ENCODE measurements at places on chromosomes 5 and 9.

- no peak for DNase-seq
Observed at GRCh38 chr5:154997746-154998145, 15.8 kb upstream of the KIF4B start.

DNA sequence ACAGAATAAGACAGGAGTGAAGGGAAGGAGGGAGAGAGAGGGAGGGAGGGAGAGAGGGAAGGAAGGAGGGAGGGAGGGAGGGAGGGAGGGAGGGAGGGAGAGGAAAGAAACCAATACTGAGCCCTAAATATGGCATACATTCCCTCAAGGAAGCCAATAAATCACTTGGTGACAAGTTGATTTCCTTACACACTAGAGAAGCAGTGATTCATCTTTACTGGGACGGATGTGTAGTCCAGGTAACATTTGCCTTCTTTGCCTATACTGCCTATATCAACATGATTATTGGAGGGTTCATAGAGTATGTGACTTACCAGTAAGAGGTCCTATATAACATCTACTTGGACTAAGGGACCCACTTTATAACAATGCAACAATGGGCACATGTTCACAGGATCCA is 83.2 kb downstream of the TRIM36 start:
- DNase-seq, result no peak

GRCh38 chr9:4507306-4508130 is 17.2 kb downstream of the SLC1A1 start:
- DNase-seq, result no peak

DNA sequence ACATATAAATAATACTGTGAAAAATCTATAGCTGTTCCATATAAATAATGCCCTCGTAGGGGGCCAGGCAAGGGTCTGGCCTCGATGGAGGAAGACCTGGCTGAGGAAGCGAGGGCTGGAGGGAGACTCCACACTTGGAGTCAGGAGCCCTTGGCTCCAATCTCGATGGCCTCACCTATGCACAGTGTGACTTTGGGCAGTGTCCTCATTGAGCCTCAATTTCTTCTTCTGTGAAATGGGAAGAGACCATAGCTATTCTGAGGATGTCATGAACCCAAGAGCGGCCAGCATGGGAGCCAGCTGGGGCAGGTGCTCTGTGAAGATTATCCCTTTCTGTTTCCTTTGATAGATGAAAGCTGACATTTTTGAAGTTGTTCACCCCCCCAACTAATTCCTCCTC is 24.8 kb downstream of the ANGPTL2 start:
- DNase-seq, result no peak

GRCh38 chr5:53355931-53356330 is 124.5 kb upstream of the FST start:
- no peak for DNase-seq

DNA sequence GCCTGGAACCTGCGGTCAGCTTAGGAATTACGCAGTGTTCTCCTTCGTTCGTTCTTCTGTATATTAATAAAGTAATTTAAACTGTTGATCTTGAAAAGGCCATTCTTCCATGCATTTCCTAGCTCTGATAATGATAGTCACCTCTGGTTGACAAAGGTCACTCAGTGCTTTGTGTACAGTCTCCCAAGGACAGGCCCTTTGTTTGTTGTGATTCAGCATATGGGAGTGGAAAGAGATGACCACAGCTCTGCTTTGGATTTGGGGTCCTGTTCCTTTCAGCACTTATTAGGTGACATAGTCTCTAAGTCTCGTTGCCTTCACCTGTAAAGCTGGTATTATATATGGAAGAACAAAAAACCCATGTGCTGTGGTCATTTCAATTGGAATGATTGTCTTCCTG is 39.6 kb downstream of the RAD23B start:
- DNase-seq, result no peak

GRCh38 chr5:178437386-178438075 is 152.7 kb downstream of the COL23A1 start:
- no peak for DNase-seq

- DNase-seq, result no peak
Observed at GRCh38 chr5:167716126-167716775, 575.2 kb upstream of the WWC1 start.

DNA sequence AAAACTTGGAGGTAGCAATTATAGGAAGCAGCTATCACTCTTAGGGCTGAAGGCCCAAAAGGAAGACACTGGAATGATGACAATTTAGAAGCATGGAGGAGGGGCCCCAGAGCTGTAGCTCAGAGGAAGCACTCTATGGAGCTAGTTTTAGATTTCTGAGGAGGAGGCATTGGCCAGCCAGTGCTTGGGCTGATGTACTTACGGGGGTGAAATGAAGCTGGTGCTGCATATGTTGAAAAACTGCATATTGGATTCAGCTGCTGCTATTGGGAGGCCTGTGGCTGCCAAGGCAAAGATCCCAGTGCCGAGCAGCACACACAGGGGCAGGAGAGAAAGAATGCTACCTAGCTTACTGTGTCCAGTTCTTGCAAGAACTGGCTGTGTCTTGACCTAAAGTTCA is 53.9 kb upstream of the HMHB1 start:
- DNase-seq, result no peak

DNA sequence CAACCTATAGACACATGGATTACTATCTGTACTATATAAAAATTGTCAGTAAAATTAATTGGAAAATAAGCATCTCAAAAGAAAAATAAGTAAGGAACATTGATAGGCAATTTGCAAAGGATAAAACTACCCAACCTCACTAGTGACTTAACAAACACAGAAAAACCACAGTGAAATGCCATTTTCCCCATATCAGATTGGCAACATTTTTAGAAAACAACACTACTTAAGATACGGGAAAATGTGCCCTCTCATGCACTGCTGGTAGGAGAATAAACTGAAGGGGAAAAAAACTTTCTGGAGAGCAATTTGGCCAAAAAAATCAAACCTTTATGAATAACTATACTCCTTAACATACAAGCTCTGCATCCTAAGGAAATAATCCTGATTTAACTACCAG is 254.0 kb downstream of the DEPDC1B start:
- DNase-seq, result no peak

GRCh38 chr5:1011226-1011631 is 2.6 kb downstream of the NKD2 start:
- peak; percentile 69 for DNase-seq

DNA sequence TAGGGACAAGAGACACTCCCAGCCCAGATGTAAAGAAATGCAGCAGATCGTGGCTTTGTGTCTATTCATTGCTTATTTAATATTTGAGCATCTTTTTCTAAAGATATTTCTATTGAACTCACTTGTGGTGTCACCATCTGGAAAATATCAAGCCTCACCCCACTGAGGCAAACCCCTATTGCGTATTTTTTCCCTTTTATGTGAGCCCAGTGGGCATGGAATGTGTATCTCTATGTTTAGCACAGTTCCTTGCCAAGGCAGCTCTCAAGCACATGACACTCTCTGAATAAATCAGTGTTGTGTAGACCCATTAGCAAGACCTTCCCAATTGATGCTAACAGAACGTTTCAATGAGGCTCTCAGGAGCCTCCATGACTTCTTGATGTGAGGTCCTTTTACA is 81.6 kb downstream of the TMEM174 start:
- no peak for DNase-seq

DNA sequence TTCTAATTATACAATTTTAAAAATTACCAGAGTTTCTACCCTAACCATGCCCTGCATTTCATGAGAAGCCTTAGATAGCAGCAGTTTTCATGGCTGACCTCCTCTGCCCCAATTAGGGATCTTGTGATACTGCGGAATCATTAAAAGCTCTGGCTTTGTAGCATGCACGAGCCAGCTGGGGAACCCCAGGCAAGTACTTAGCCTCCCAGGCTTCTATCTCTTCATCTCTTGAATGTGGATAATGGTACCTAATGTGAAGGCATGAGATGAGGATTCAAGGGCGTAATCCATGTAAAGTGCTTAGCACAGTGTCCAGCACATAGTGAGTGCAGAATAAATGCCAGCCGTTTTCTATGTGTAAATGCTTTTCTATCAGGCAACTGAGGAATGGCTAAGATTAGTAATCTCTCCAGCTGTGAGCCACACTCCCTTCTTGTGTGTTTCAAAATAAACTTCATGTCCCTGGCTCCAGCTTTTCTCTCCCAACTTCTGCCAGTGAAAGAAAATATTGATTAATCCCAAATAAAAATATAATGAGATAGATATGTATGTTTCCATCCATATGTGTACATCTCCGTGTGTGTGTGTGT is 88.4 kb downstream of the APBA1 start:
- no peak for DNase-seq

GRCh38 chr9:15127831-15128230 is 179.2 kb downstream of the TTC39B start:
- DNase-seq, result no peak

DNA sequence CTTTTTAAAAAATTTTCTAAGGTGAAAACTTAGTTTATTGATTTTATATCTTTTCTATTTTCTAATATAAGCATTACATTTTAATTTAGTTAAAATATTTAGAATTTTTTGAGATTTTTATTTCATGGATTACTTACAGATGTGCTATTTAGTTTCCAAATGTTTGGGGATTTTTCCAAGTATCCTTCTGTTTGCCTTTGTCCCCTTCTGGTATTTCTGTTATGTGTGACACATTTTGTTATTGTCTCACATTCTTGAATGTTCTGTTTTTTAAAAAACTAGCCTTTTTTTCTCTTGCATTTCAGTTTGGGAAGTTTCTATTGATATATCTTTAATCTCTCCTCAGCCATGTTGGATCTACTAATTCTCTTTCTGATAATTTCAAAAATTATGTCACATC is 234.9 kb downstream of the FAM170A start:
- no peak for DNase-seq

DNA sequence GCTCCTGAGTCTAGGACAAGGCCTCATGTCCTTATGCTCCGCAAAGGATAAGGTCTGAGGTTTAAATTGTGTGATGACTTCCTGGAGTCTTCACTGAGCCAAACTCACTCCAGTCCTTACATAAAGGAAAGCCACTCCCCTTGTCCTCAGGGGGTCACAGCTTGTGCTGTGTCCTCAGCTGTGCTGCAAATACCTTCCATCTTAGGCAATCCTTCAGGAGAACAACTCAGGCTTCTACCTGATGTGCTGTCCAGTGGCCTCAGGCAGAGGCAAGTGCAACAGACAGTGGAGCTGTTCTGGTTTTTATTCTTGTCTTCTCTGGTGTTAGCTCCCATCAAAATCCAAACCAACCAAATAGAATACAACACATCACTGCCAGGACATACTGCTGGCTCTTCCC is 151.5 kb downstream of the TAF11L14 start:
- no peak for DNase-seq

- DNase-seq, result no peak
Observed at GRCh38 chr5:111488353-111488752, 24.0 kb downstream of the STARD4 start.

DNA sequence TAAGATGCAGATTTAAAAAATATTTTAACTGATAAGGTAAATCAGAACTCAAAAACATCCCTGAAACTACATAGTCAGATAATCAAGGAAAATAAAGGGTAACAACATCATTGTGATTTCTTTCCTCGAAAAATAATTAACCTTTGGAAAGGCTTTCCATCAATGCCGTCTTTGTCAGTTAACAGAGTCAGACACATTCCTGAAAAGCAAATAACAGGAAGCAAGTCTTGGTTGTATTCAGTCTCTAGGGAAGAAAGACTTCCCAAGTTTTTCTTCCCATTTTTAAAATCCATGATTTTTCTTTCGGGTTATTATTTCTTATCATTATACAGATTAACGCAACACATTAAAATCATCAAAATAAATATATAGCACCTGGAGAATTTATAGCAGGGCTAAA is 256.4 kb upstream of the CDH6 start:
- no peak for DNase-seq

GRCh38 chr9:8980496-8981013 is 1181.0 kb upstream of the DMAC1 start:
- DNase-seq, result no peak

DNA sequence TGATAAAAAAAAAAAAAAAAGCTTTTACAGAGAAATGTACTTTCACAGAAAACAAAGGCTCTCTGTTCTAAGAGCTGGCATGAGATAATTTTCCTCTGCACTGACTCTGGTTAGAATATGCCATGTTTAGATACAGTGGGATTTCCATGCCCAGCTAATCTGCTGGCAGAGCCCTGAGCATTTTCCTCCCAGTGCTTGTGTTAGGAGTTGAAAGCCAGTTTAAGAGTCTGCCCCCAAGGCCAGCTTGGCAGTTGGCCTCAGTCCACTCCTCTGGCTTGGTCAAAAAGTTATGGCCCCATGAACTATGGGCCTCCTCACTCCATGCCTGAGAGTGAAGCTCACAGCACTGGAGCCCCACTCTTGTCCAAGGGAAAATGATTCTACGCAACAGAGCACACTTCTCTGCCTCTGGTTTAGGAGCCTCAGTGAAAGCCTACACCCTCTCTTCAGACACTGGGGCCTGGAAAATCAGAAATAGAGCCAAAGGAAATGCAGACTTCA is 21.9 kb downstream of the MOCS2 start:
- no peak for DNase-seq

Measured in D341Med (cell line).